ENCODE measurements at places on chromosomes 4 and X.
A peak's percentile ranks its signal among the peaks of the same experiment; 100 is the strongest.

GRCh38 chrX:110045421-110045820, 42.5 kb downstream of the TMEM164 start:
- no peak overlapping the region for H3K27ac ChIP-seq
- no peaks in the 10 kb centered on the region for H3K27me3 ChIP-seq
- no peak for DNase-seq
- peaks cover 8% of the 10 kb centered on the region for H3K36me3 ChIP-seq
- peaks cover 4% of the 10 kb centered on the region for H3K4me1 ChIP-seq

DNA sequence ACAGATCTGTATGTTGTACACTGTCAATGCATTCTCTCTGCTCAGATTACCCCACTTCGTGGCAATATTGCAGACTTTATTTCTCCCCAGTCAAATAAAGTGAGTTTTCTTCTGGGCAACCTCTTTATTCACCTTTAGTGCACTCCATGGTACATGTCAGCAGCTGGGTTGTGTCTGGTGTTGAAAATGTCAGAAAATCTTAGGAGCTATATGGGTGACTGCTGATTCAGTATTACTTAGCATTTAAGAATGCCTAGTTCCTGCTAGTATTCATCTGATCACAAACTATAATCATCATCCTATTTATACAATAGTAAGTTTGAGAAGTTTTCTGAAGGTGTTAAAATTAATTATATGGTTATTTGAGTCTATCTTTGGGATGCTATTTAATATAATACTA, 112.5 kb downstream of the CFAP299 start:
- no peaks in the 10 kb centered on the region for H3K27me3 ChIP-seq
- DNase-seq = no peak

DNA sequence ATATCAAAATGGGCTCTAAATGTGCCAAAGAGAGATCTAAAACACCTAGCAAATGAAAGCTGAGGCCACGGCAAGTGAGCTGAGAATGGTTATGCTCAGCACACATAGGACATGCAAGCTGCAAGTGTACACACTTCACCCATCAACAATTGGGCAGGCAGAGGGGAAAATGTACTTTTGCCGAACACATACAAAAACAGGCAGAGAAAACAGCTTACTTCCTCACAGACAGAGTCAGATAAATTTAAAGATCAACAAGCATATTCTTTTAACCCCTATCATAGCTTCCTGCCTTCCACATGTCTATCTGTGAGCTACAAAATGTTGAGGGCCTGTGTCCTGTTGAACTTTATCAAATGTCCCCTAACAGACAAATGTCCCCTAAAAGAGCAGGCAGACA, 60.3 kb downstream of the SH3KBP1 start:
- peaks cover 23% of the 10 kb centered on the region for H3K4me1 ChIP-seq
- H3K36me3 ChIP-seq = peaks cover 13% of the 10 kb centered on the region

GRCh38 chr4:66160606-66161005, 490.3 kb upstream of the EPHA5 start:
- DNase-seq = no peak
- no peaks in the 10 kb centered on the region for H3K36me3 ChIP-seq
- no peak overlapping the region for H3K4me3 ChIP-seq
- H3K4me1 ChIP-seq = no peaks in the 10 kb centered on the region

- H3K27me3 ChIP-seq = peaks cover 2% of the 10 kb centered on the region
- no peak for DNase-seq
- H3K36me3 ChIP-seq = no peaks in the 10 kb centered on the region
- H3K27ac ChIP-seq = no peak overlapping the region
- no peak overlapping the region for H3K4me3 ChIP-seq
Observed at GRCh38 chr4:140686796-140687195, 69.4 kb downstream of the TBC1D9 start.

DNA sequence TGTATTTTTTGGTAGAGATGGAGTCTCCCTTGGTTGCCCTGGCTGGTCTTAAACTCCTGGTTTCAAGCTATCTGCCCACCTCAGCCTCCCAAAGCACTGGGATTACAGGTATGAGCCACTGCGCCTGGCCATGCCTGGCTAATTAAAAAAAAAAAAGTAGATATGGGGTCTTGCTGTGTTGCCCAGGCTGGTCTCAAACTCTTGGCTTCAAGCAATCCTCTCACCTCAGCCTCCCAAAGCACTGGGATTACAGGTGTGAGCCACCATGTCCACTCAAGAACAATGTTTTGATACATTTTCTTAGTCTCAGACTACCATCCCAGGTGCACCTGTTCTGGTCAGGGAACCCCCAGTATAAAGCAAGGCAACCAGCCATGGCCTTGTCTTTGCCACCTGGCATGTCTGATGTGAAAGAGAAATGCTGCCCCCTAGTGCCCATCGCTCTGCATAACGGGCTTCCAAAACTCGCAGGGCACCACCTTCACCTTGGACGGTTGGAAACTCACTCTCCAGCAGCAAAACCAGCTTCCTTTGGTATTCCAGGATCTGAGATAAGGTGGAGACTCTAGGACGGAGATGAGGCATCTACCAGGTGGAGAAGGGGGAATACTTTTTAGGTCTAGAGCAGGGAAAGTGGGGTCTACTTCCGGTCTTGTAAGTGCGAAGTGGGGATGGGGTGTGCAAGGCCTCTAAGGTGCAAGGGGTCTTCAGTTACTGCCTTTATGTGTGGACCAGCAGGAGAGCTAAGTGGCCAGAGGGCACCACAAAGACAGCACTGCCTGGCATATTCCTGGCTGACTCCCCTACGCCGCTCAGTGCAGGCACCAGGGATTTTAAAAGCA, 47.7 kb upstream of the AFAP1 start:
- peaks cover 1% of the 10 kb centered on the region for H3K27me3 ChIP-seq
- DNase-seq = peak; percentile 93
- no peak overlapping the region for H3K4me3 ChIP-seq
- no peaks in the 10 kb centered on the region for H3K36me3 ChIP-seq

DNA sequence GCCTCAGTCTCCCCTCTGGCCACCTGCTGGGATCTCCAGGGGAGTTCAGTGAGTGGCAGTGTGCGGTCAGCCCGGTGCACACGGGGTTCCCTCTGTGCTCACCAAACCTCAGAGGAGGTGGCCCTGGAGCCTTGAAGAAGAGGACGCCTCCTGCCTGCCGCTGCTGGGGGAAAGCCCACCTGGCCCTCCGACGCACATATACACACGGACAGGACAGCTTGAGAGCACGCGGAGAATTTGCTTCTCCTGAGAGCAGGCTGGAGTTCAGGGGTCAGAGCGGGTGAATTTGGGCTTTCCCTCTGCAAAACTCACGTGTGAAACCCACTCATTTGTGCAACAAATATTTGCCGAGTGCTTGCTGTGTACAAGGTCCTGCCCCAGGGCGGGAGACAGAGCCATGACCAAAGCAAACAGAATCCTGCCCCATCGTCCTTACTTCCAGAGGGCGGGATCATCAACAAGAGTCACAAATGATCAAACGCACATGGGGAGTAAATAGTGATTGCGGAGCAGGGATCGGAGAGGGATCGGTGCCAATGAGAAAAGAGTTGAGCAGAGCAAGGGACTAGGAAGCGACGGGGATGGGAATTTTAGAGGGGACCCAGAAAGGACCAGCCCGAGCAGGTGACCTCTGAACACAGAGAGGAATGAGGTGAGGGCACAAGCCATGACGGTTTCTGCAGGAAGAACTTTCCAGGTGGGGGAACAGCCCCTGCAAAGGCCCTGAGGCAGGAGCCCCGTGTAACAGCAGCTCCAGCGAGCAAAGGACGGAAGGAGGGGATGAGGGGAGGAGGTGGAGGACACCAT, 17.6 kb downstream of the BLOC1S4 start:
- no peak for DNase-seq
- no peaks in the 10 kb centered on the region for H3K4me1 ChIP-seq
- no peak overlapping the region for H3K4me3 ChIP-seq

- no peak overlapping the region for H3K27ac ChIP-seq
- peaks cover 11% of the 10 kb centered on the region for H3K4me1 ChIP-seq
- no peak for DNase-seq
- no peak overlapping the region for H3K4me3 ChIP-seq
Observed at GRCh38 chr4:38563707-38564495, 100.1 kb upstream of the KLF3 start.
